ENCODE measurements at places on chromosomes 7 and 10.

DNA sequence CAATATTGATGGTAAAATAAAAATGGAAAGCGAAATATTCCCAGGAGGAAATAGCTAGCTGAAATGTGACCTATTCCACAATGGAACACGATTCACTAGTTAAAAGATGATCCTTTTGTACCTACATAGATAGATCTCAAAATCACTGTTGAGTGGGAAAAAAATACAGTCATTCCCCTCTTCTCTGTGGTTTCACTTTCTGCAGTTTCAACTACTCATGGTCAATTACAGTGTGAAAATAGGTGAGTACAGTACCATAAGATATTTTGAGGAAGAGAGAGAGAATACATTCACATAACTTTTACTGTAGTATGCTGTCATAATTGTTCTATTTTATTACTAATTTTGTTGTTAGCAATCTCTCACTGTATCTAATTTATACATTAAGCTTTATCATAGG, 56.0 kb upstream of the COL13A1 start:
- DNase-seq, result no peak

DNA sequence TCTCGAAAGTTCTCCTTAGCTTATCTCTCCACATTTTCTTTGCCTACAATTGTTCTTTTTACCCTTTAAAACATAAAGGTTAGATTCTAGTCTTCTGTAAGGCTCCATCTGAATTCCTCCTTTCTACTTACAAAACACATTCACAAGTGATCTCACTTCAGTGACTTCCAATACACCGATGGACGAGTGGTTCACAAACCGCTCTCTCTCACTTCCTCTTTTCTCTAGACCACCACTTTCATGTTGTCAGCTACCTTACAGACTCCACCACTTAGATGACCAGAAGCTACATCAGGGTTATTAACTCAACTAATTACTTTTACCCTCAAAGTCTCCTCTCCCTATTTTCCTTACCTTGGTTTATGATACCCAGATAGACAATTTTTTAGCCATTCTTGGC, 11.8 kb downstream of the MET start:
- no peak for DNase-seq

- DNase-seq, result no peak
Observed at GRCh38 chr10:132370426-132371340, 26.3 kb upstream of the PWWP2B start.

GRCh38 chr10:125091891-125092290, 68.5 kb downstream of the CTBP2 start:
- no peak for DNase-seq

- DNase-seq, result no peak
Observed at GRCh38 chr10:80382989-80383388, 25.4 kb upstream of the PRXL2A start.
